ENCODE measurements at places on chromosomes 5 and 9. TPM values are rescaled to one million over a fixed set of nuclear protein-coding genes. Genes with fewer than 3 reads are reported as not detected.

Gene ZNF658
- total RNA-seq, result 5.9 TPM

Gene SLC34A1
- total RNA-seq, result not detected

Gene ADAMTS13
- 24.6 TPM for total RNA-seq

GRCh38 chr9:70635790-70636189, 221.3 kb upstream of the KLF9 start:
- DNase-seq, result no peak

DNA sequence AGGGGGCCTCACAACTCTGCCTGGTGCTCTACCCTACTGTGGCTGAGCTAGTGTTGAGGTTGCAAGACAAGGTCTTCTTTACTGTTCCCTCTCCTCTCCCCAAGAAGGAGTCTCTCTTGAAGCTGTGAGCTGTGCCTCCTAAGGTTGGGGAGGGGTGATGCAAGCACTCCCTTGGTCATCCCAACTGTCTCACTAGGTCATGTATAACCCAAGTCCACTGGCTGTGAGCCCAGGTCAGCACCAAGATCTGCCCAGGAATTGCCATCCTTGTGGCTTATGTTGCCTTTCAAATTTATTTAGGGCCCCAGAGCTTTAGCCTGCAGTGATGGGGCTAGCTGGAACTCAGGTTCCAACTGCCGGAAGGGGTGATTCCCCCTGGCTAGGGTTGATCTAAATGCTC, 10.3 kb upstream of the YTHDC2 start:
- DNase-seq, result no peak
